HS-27A (cell line): ENCODE measurements at places on chromosomes 11 and 22.

DNA sequence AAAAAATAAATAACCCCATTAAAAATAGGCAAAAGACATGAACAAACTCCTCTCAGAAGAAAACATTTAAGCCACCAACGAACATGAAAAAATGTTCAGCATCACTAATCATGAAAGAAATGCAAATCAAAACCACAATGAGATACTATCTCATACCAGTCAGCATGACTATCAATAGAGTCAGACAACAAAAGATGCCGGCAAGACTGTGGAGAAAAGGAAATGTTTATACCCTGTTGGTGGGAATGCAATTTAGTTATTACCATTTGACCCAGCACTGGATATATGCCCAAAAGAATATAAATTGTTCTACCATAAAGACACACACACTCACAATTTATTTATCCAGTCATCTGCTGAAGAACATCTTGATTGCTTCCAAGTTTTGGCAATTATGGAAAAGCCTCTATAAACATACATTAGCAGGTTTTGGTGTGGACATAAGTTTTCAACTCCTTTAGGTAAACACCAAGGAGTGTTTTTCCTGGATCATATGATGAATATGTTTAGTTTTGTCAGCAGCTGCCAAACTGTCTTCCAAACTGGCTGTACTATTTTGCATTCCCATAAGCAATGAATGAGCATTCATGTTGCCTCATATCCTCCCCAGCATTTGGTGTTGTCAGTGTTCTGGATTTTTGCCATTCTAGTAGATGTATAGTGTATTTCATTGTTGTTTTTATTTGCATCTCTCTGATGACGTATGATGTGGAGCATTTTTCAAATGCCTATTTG lies 28.0 kb downstream of the OR8D1 start:
- peak; percentile 26 for DNase-seq

GRCh38 chr11:124920870-124921609 lies 2.0 kb downstream of the HEPN1 start:
- no peak for DNase-seq

DNA sequence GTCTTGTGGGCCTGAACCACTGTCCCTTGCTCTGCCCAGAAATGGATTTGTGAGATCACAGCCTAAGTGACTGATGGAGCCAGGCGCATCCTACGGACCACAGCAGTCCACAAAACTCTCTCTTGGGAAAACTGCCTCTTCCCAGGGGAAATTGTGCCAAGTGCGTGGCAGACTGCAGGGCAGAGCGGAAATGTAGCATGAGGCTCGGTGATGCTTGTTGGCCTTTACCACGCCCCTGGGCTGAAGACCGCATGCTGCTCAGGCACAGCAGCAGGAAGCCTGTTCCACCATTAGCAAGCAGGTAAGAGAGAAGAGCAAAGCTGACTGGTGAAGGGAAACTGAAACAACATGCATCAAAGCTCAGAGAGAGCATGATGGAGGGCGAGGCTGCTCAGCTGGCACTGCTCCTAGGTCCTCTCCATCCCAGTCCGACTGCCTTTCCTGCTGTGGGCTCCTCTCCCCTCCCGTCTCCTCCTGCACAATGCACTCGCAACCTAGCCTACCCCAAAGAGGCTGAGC lies 26.5 kb upstream of the SCARF2 start:
- no peak for DNase-seq

DNA sequence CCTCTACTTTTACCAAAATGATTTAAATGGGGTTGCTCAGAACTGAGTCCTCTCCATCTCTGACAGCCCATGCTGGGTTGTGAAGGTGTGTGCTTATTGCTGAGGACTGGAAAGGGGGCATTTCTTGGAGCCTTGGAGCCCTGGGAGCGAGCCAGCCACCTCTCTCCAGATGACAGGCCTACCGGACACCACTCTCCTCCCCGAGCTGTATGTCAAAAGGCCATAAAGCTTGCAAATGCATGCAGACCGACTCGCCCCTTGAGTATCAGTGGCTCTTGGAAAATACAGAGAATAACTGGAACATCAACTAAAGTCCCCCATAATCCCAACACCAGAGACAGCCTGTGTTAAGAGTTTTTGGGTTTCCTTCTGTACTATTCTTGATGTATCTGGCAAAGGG lies 67.9 kb upstream of the PITPNB start:
- DNase-seq, result no peak

GRCh38 chr11:46388619-46389449 lies 2.7 kb downstream of the CHRM4 start:
- DNase-seq, result no peak

DNA sequence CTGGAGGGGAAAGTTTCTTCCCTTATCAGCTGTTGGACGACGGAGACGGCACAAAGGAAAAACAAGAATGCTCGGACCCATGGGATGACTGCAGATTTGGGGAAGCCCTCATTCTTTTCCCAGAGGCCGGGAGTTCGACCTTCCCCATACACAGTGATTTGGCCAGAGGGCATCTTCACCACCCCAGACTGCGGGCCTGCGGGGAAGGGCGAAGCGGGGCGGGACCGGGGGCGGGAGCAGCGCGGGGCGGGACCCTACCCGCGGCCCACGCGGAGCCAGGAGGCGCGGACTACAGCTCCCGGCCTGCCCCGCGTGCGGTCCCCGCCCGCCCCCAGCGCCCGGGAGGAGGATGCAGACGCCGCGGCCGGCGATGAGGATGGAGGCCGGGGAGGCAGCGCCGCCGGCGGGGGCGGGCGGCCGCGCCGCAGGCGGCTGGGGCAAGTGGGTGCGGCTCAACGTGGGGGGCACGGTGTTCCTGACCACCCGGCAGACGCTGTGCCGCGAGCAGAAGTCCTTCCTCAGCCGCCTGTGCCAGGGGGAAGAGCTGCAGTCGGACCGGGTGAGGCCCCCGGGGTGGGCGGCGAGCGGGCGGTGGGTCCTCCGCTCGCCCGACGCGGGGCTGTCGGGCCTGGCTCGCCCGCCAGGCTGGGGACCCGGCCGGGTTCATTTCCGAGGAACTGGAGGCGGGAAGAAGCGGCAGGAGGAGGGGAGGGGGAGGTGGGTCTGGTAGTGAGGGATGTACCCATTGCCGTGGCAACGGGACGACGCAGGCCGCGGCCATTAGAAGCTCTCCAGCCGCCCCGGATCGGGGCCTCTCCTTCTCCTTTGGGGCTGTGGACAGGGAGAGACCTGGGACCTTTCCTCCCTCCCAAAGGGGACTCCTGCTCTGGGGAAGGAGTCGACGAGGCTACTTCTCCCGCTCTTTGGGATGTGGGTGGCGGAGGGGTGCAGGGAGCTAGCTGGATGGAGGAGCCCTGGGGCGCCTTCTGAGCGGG lies at the start of gene KCTD17:
KCTD17 (plus strand) TSS at position 352 of the 995 bp plus-strand sequence; CDS start at position 371, 19 bp downstream.
- peak; percentile 14 for DNase-seq

GRCh38 chr11:126919147-126919823 lies 81.3 kb downstream of the KIRREL3 start:
- no peak for DNase-seq

DNA sequence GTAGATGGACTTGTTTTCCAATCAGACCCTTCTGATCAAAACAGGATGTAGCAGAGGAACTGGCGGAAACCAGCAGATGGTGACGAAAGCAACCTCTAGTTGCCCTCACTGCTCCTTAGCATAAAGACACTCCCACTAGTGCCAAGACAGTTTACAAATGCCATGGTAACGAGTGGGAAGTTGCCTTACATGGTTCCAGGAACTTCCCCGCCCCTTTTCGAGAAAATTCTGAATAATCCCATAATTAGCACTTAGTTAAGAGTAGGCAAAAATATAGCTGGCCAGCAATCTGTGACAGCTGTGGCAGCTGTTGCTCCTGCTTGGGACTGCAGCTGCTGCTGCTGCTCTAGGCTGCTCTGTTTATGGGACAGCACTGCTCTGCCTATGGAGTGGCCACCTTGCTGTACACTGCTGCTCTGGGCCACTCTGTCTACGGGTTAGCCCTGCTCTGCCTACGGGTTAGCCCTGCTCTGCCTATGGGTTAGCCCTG lies 33.4 kb upstream of the SORL1 start:
- no peak for DNase-seq

DNA sequence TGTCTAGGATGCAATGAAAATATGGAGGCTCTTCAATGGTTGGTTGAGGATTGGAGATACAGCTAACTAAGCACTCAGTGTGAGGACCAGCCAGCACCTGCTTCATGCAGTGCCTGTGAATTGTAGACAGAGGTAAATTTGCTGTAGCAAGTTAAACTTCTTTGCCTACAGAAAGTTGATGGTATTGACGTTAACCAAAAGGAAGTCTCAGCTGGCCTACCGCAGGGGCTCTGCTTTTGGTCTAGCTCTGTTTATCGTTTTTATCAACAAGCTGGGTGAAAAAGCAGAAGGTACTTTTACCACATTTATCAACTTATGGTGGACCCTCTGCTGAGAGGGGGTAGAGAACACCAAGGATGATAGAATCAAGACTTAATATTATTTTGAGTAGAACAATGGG lies 51.6 kb downstream of the GRAMD1B start:
- DNase-seq, result no peak

DNA sequence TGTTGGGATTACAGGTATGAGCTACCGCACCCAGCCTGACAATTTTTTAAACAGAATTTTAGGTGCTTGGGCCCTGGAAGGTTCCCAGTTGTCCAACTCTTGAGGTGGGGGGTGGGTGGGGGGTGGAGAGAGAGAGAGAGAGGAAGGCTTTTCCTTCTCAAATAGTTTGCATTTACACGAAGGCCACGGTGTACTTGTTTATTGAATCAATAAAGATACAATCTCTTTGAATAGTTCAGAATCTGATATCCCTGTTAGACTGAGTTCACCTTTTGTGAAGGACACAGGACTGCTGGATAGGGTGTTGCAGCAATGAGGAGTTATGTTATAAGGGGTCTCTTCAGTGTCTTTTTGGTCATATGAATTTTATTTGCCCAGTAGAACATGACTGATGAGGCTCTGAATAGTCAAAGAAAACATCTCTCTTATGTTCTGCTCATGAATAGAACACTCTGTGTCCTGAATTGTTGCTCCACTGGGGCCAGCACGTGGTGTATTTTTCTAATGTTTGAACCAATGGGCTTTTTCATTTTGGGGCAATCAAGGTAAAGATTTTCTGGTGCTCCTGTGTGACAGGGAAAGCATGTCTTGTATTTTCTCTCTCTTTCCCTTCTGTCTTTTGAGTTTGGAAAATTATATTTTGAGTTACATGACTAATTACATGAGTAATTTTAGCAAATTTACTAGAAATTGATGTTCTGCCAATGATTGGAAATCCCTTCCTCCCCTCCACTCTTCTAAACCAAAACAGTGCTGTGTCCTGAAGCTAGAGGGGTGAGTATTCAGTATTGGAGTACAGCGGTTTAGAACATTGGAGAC lies 61.7 kb downstream of the PTPRJ start:
- no peak for DNase-seq

GRCh38 chr22:45376703-45377102 lies 36.7 kb downstream of the SMC1B start:
- no peak for DNase-seq
